Breast epithelium (tissue), 4 donors: ENCODE measurements at places on chromosomes 7 and 10. TPM values are rescaled to one million over a fixed set of nuclear protein-coding genes. Genes with fewer than 3 reads are reported as not detected.

DNA sequence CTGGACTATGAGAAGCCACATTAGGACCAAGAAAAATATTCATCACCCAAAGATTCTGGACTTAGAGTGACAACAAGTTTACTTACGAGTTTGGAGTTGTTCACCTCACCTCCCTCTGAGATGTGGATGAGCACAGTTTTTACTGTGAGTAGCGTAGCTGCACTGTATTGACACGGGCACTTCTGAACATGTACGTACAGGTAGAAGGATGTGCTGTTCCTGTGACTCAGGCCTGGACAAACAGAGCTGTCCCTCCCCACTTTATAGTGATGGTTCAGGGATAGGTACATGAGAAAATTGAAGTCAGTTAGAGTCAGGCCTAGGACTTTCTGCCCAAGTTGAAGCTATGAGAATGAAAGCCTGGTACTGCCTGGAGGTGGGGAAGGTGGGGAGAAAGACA lies 80.9 kb upstream of the DYNC1I1 start:
- no peak overlapping the region for H3K4me3 ChIP-seq
- DNase-seq: no peak
- no peaks in the 10 kb centered on the region for H3K4me1 ChIP-seq
- H3K27me3 ChIP-seq: no peaks in the 10 kb centered on the region

- H3K4me3 ChIP-seq: no peak overlapping the region
- H3K36me3 ChIP-seq: no peaks in the 10 kb centered on the region
- H3K27me3 ChIP-seq: no peaks in the 10 kb centered on the region
- H3K4me1 ChIP-seq: no peaks in the 10 kb centered on the region
Observed at GRCh38 chr7:47765373-47765979, 182.8 kb downstream of the PKD1L1 start.

- no peak for DNase-seq
- no peaks in the 10 kb centered on the region for H3K4me1 ChIP-seq
- H3K27ac ChIP-seq: no peak overlapping the region
- H3K4me3 ChIP-seq: no peak overlapping the region
- H3K36me3 ChIP-seq: no peaks in the 10 kb centered on the region
Observed at GRCh38 chr7:109879287-109879828, 1211.6 kb upstream of the LRRN3 start.

GRCh38 chr10:102083541-102083940 lies 18.4 kb downstream of the HPS6 start:
- no peaks in the 10 kb centered on the region for H3K4me1 ChIP-seq
- no peak for DNase-seq
- no peaks in the 10 kb centered on the region for H3K27me3 ChIP-seq

The PON1 gene
- total RNA-seq: 0.29 TPM

The LRRN3 gene
- 2.4 TPM for total RNA-seq

The DOCK4 gene
- 41.9 TPM for total RNA-seq

The ATP6V0A4 gene
- total RNA-seq: 4.7 TPM
